ENCODE measurements at places on chromosomes 6 and 20.

- no peak for DNase-seq
These were observed 3.8 kb downstream of the SLC44A4 start for GRCh38 chr6:31874836-31875572.

- DNase-seq, result no peak
These were observed 3.3 kb downstream of the ARHGAP40 start for GRCh38 chr20:38604873-38605303.

- no peak for DNase-seq
These were observed 11.8 kb downstream of the CCR6 start for GRCh38 chr6:167134448-167135328.

- DNase-seq, result no peak
These were observed 84.7 kb upstream of the SUPT3H start for GRCh38 chr6:45462190-45463134.

- no peak for DNase-seq
These were observed 8.8 kb upstream of the MYT1 start for GRCh38 chr20:64155258-64156135.

DNA sequence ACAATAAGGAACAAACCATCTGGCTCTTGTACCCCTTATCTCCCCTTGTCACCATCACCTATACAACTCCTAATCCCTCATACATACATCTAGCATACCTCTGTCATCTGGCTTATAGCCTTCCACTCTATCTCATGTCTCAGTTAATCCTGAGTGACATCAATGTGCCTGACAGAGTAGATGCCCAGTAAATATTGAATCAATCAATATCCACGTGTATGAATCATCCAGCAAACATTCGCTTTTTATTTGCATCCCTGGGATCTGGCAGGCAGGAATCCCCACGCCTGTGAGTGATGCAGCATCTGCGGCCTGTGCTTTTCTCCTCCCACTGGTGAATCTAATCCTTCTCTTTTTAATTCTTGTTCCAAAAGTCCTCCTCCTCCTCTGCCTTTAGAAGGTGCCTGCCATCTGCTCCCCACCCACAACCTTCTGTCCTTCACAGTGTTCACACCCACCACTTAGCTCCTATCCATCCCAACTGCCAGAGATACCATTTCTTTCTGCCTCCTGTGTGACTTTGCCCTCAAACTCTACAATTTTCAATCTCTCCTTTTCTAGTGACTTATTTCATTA is 37.6 kb downstream of the ZNF391 start:
- no peak for DNase-seq

- DNase-seq, result no peak
These were observed 706 bp upstream of the SNX14 start for GRCh38 chr6:85594197-85594930.

GRCh38 chr6:51414361-51414760 is 595.7 kb downstream of the TFAP2B start:
- DNase-seq, result no peak

DNA sequence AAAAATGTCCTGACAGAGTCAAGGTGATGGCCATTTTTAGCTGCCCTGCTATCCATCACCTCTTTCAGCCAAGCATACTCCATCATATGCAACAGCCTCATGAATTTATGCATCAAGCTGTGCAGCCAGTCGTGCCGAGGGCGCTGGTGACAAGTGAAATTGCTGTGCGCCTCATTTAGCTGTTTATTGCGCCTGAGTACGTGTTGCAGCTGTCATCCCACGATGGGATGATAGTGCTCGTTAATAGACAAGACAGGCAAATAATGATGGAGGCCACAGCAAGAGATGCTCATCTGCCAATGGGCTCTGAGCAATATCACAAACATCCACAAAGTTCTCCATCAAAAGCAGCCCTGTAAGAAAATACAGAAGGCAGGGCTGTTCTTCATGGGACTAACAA is 562.3 kb upstream of the POU3F2 start:
- no peak for DNase-seq

DNA sequence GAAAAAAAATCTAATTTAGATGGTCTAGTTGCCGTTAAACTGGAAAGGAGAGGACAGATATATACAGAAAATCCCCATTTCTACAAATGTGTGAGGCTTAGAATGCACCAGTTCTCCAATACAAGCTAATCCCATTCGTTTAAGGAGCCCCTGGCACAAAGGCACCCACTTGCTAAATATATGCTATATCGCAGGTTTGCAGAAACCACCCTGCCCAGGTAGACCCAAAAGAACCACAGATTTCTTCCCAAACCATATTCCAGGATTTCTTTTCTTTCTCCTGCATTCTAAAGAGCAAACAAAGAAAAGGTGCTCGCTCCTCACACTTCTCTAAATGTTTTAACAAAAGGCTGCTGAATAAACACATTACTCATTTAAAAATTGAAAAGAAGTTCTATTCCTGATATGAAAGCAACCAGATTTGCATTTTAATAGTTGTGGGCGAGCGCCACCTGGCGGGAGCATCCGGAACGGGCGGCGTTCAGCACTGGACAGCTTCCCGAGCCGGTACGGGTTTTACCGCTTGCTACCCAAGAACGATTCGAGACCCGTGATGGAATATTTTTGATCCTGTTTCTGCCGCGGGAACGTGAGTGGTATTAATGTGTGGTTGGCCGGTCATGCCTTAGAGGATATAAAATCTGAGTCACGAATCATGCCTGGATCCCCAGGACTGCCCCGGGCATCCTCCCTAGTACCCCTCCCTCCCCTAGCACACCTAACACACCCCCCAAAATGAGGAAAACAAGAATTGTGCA is 2.1 kb downstream of the PTPRT start:
- DNase-seq, result no peak
